Colonic mucosa (tissue), 4 donors: ENCODE measurements at places on chromosomes 6 and 20. TPM values are rescaled to one million over a fixed set of nuclear protein-coding genes. Genes with fewer than 3 reads are reported as not detected.

Gene SRMS
- 0.32 TPM for total RNA-seq

Gene KIAA1755
- 0.40 TPM for total RNA-seq

Gene PLN
- 1.3 TPM for total RNA-seq

Gene CDSN
- not detected for total RNA-seq

Gene GSTA3
- not detected for total RNA-seq

Gene TAF8
- 20.5 TPM for total RNA-seq

Gene RGS17
- 0.25 TPM for total RNA-seq

Gene OPN5
- not detected for total RNA-seq

GRCh38 chr6:35259194-35259947 lies at the start of gene ZNF76:
TSS of gene ZNF76 (plus strand) at chr6:35259735. CDS start at chr6:35281152, 21,417 bp downstream.
- DNase-seq, result peak; percentile 98

- peak; percentile 34 for DNase-seq
These were observed 14.0 kb downstream of the CDH26 start for GRCh38 chr20:59972037-59972801.

DNA sequence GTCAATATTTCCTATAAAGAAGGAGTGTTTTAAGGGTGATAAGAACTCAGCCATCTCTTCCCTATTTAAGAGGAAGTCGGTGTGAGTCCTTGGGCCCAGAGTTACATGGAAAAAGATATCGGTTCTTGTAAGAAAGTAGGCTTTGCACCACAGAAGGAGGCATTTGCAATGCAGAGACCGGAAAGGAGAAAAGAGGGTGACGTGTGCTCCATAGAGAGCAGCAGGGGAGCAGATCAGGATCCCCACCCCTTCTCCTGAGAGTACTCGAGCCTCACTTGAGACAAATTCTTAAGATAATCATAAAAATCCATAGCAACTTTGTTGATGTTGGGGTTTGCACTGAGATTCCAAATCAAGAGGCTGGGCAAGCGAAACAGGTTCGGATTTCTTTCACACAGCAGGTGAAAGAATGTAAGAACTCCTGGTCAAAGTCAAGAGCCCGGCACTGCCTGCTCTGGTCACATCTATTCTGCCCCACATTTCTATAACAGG lies 27.8 kb downstream of the FOXA2 start:
- DNase-seq, result no peak

DNA sequence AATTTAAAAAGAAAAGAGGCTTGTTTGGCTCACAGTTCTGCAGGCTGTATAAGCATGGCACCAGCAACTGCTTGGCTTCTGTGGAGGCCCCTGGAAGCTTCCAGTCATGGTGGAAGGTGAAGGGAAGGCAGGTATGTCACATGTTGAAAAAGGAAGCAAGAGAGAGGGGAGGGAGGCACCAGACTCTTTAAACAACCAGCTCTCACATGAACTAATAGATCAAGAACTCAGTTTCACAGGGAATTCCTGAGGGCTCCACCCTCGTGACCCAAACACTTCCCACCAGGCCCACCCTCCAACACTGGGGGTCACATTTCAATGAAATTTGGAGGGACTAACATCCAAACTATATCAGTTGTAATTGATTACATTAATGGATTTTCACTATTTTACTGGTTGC lies 127.9 kb upstream of the MLIP start:
- DNase-seq, result no peak

DNA sequence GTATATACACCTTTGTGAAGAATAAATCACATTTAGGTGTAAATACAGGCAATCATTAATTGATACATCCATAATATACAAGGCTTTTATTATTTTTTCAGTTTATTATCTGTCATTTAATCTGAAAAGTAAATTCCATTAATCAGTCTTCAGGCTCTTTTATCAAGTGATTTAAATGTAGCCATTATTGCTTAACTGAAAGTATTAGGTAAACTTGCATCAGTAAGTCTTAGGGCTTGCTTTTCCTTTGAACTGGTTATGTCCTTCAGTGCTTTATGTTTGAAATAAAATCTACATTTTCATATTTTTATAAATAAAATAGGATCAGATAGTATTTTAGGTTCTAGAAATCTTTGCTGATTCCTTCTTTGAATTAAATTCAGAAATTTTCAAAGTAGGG lies 4.1 kb downstream of the TPBG start:
- DNase-seq, result no peak

- DNase-seq, result no peak
These were observed 75.6 kb downstream of the MTFR2 start for GRCh38 chr6:136174510-136174909.

DNA sequence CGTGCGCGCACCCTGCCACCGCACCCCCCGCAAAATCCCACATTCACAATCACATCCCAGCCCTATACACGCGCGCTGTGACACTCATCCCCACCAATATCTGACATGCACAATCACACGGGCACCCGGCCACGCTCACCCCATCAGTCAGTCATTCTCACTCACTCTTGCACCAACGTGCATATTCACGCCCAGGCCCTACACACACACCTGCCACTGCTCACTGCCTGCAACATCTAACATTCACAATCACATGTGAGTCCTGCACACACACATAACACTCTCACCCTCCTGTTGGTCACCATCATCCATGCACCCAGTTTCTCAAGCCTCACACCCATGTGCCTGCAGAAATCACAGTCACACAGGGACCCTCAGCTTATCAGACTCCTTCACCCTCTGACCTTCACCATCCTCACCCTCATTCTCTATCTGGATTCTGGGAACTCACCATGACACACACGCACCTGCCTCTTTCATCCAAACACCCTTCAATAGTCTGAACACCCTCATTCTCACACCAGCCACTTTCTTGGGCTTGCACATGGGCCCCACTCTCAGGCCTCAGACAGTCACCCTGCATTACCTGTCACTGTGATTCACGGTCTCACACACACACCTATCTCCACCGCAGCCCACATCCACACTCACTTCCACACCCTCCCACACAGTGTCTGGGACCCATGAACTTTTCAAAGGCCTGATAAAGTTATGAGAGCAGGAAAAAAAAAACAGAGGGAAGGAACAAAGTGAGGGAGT lies 748 bp upstream of the ATP9A start:
- DNase-seq, result no peak

- no peak for DNase-seq
These were observed 11.2 kb downstream of the SLC35A1 start for GRCh38 chr6:87483929-87484328.

DNA sequence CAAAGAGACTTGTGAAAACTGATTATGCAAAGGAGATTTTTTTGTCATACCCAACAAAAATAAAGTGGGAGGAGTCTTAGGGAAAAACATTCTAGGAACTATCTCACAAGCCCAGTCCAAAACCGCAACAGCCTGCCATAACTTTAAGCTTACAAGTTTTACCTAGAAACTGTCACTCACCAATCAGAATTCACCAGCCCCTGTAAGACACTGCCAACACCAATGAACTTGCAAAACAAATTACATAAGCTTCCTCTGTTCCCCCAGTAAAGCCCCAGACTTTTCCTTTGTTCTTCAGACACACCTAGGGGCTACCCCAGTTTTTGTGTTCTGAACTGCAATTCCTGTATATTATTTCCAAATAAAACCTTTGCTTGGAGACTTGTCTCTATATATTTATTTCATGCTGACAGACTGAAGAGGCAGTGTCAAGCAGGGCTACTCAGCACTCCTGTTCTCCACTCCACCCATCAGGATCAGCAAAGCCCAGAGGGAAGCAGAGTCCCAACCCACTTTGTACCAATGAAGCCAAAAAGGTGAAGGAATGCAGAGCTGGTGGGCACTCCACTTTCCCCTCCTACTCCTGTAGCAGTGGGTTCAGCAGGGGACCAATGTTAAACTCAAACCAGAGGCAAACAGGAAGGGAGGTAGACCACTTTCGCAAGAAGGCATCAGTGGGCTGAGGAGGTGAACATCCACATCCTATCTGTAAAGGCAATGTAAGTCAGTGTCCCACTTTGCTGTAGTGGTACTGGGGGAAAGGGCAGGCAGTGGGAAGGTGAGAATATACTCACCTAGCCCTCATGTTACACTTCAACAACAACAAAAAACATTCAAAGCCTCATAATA lies 142.5 kb upstream of the RUNX2 start:
- no peak for DNase-seq

DNA sequence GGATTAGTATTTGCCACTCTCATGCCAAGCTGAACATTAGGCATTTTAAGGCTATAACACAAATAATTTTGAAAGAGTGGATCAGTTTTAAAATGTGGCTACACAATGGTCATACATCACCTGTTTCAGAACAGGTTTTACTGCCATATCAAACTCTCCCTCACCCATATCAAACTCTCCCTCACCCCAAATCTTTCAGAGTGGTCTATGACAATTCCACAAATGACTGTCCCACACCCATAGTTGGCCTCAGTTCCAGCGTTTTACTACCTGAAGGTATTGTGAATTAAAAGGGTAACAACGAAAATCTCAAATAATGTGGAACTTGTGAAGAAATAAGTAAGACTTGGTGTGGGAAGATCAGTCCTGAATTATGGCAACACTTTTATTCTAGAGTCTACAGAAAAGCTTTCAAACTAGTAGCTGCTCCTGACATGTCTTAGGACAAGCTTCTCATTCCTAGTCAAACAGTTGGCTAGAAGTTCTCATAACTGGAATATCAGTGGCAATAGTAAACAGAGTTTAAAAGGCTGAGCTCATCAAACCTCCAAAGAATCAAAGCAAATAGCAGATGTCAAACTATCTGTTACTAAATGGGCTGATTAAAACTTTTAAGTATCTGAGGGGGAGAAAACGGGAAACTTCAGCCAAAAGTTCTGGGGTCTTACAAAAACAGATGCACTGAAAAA lies 52.4 kb downstream of the MAP3K7 start:
- no peak for DNase-seq
